ENCODE measurements at places on chromosomes 3 and 15. TPM values are rescaled to one million over a fixed set of nuclear protein-coding genes. Genes with fewer than 3 reads are reported as not detected.

The BRK1 gene
- 43.3 TPM for total RNA-seq

The NDN gene
- 24.6 TPM for total RNA-seq

The ATP10A gene
- 17.8 TPM for total RNA-seq

DNA sequence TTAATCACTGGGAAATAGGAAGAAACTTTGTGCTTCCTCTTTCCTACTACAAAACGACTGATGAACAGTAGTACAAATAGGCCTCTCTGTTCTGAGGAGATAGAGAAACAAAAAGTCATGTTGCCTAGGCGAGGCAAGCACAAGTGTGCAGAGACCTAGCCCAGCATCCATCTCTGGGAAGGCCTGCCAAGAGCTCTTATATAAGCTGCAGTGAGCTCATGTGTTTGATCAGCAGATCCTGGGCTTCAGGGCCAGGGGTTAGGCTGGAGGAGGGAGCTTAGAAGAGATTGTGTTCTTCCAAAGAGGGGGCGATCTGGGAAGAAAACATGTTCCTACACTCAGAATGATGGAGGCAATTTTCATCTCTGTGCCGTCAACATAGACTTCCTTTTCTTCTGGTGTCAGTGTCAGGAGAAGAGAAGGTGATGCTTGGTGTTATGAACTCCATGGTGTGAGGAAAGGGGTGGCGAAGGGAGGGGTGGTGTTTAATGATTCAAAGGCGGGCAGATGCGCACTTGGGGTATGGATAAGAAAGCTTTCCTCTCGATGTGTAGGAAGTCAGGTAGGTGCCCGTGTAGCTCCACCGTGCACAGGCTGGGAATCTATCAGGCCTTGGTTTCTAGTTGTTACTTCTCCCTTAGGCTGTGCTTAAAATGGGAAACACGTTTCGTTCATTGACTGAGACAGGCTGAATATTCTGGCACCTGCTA is 29.5 kb upstream of the ETV5 start:
- DNase-seq = no peak
- no peak overlapping the region for H3K4me3 ChIP-seq
- H3K27ac ChIP-seq = no peak overlapping the region
- no peaks in the 10 kb centered on the region for H3K4me1 ChIP-seq
- H3K27me3 ChIP-seq = no peaks in the 10 kb centered on the region

GRCh38 chr3:171142985-171143384 is 116.5 kb upstream of the SLC2A2 start:
- H3K4me1 ChIP-seq = no peaks in the 10 kb centered on the region
- DNase-seq = no peak
- peaks cover 6% of the 10 kb centered on the region for H3K36me3 ChIP-seq
- H3K27me3 ChIP-seq = no peaks in the 10 kb centered on the region

DNA sequence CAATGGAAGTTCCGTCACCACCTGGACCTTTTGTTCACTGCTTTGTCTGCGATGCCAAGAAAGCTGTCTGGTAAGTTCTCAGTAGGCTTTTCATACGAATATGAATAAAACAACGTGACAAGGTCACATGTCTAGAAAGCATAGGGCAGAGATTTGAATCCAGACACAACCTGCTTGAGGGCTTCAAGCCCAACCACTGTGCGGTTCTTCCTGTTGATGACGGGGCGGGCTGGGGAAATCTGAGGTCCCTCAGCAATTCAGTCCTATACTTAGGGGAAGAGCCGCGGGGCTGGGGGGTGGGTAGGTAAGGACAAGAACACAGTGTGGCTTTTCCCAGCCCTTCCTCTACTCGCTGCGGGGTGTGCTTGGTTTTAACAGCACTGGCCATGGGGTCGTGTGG is 32.4 kb upstream of the SMAD3 start:
- no peak for DNase-seq
- no peak overlapping the region for H3K4me3 ChIP-seq
- no peaks in the 10 kb centered on the region for H3K27me3 ChIP-seq
- no peaks in the 10 kb centered on the region for H3K36me3 ChIP-seq
- no peak overlapping the region for H3K27ac ChIP-seq

DNA sequence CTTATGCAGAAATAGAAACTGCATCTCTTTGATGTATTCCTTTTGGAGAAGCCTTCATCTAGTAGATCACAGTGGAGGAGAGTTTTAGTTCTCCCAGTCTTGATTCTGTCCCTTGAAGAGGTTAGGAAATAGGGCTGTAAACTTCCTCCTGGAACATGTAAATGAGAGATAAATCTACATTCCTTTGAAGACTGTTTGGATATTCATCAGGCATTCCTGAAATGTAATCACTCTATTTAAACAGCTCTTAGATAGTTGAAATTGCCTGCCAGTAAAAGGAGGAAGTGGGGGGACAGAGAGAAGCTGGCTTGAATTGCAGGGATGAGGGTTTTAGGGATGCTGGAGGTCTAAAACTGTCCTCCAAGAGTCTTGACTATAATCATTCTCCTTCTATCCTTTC is 254.3 kb upstream of the LRRC3B start:
- H3K36me3 ChIP-seq = no peaks in the 10 kb centered on the region
- no peak for DNase-seq
- no peak overlapping the region for H3K4me3 ChIP-seq
- H3K27me3 ChIP-seq = no peaks in the 10 kb centered on the region

- no peak overlapping the region for H3K27ac ChIP-seq
- H3K4me3 ChIP-seq = no peak overlapping the region
- no peaks in the 10 kb centered on the region for H3K27me3 ChIP-seq
Measured at GRCh38 chr3:16369885-16370284, 104.9 kb downstream of the OXNAD1 start.

- no peak for DNase-seq
- no peaks in the 10 kb centered on the region for H3K27me3 ChIP-seq
- H3K4me3 ChIP-seq = no peak overlapping the region
- H3K36me3 ChIP-seq = no peaks in the 10 kb centered on the region
- H3K27ac ChIP-seq = no peak overlapping the region
Measured at GRCh38 chr3:30258426-30259392, 347.7 kb upstream of the TGFBR2 start.

DNA sequence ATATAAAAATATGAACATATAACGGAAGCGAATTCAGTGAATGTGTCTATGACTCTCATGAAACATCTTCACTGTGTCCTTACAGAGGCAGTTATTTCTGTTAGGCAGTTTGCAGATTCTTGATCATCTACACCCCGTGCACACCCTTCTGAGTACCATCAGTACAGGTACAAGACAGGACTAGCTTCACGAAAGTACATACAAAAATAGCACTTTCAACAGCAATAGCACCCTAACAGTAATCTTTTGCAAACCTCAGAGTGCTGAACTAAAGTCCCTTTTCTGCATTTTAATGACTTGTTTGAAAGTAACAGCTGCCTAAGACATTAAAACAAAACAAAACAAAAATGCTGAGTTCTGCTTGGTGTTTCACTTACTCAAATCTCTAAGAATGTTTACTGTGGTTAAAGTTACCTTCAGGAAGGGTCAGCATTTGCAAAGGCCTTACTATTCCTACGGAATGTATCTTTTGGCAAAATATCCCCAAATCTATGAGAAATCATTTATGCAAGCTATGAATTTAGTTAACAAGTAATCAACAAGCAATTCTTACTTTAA is 104.1 kb downstream of the CNTN3 start:
- no peak for DNase-seq
- no peaks in the 10 kb centered on the region for H3K27me3 ChIP-seq
- H3K4me1 ChIP-seq = no peaks in the 10 kb centered on the region
- H3K4me3 ChIP-seq = no peak overlapping the region

GRCh38 chr3:186824430-186825139 is 17.9 kb upstream of the ADIPOQ start:
- H3K4me3 ChIP-seq = no peak overlapping the region
- H3K4me1 ChIP-seq = peaks cover 25% of the 10 kb centered on the region
- no peak for DNase-seq
